A172 (cell line): ENCODE measurements at places on chromosomes 7 and 10. TPM values are rescaled to one million over a fixed set of nuclear protein-coding genes. Genes with fewer than 3 reads are reported as not detected.

Gene TET1
- total RNA-seq: 3.5 and 3.8 TPM in 2 replicates

Gene LBX1
- total RNA-seq: 1.1 and 1.2 TPM in 2 replicates

Gene PLCE1
- total RNA-seq: 0.22 and 0.89 TPM in 2 replicates

Gene SOSTDC1
- total RNA-seq: not detected in 2 replicates

Gene MRLN
- total RNA-seq: not detected in 2 replicates

Gene H2BK1
- total RNA-seq: not detected in 2 replicates

Gene ZP3
- total RNA-seq: 3.9 and 12.1 TPM in 2 replicates

Gene ACHE
- 1.5 and 2.8 TPM in 2 replicates for total RNA-seq

Gene GRID1
- 4.9 and 5.2 TPM in 2 replicates for total RNA-seq

Gene LRRC27
- total RNA-seq: 1.6 and 2.7 TPM in 2 replicates

Gene GPR85
- total RNA-seq: 2.4 and 7.0 TPM in 2 replicates

Gene LIPN
- not detected in 2 replicates for total RNA-seq

Gene CYP3A7
- total RNA-seq: not detected in 2 replicates

Gene GFRA1
- 21.3 and 38.0 TPM in 2 replicates for total RNA-seq

Gene SPAM1
- not detected in 2 replicates for total RNA-seq

Gene SPDYE2B
- total RNA-seq: not detected in 2 replicates

Gene METTL27
- total RNA-seq: 2.3 and 3.1 TPM in 2 replicates

Gene GRM3
- total RNA-seq: not detected in 2 replicates

Gene DYDC2
- 0.12 and 1.2 TPM in 2 replicates for total RNA-seq

Gene CYP2C19
- total RNA-seq: not detected in 2 replicates

Gene NXPH1
- not detected in 2 replicates for total RNA-seq

Gene PFKFB3
- total RNA-seq: 12.2 and 16.5 TPM in 2 replicates

Gene ODAD2
- total RNA-seq: 53.3 and 63.0 TPM in 2 replicates

Gene RASA4
- 10.8 and 15.8 TPM in 2 replicates for total RNA-seq

Gene TRIM50
- total RNA-seq: not detected in 2 replicates

Gene C7orf57
- 0.62 and 1.6 TPM in 2 replicates for total RNA-seq

Gene LRRC72
- not detected in 2 replicates for total RNA-seq

Gene DDC
- total RNA-seq: not detected in 2 replicates

Gene ENKUR
- total RNA-seq: not detected in 2 replicates

Gene FOXP2
- total RNA-seq: 0.12 and 0.14 TPM in 2 replicates

Gene FAM237B
- not detected in 2 replicates for total RNA-seq

Gene IFIT1B
- total RNA-seq: not detected in 2 replicates

Gene TAS2R3
- total RNA-seq: not detected in 2 replicates

Gene PRLHR
- not detected in 2 replicates for total RNA-seq

Gene VAX1
- not detected in 2 replicates for total RNA-seq

Gene SMKR1
- total RNA-seq: 0.84 and 4.6 TPM in 2 replicates

Gene OAT
- total RNA-seq: 133 and 141 TPM in 2 replicates

Gene SCART1
- total RNA-seq: not detected in 2 replicates

Gene ABCC2
- 0.69 and 1.8 TPM in 2 replicates for total RNA-seq

Gene ABLIM1
- total RNA-seq: 1.8 and 2.3 TPM in 2 replicates

Gene CDH23
- total RNA-seq: 0.14 and 0.29 TPM in 2 replicates

Gene RBP3
- not detected in 2 replicates for total RNA-seq

Gene CLDN3
- not detected in 2 replicates for total RNA-seq

Gene EIF5AL1
- total RNA-seq: 0.72 and 0.89 TPM in 2 replicates

Gene OPN1SW
- total RNA-seq: not detected in 2 replicates

Gene TSPAN12
- 0.81 and 1.4 TPM in 2 replicates for total RNA-seq

Gene CYP26C1
- total RNA-seq: 0.02 TPM in 1 of 2 replicates, not detected in the other

Gene NEUROG3
- not detected in 2 replicates for total RNA-seq

Gene FUOM
- 6.6 and 9.6 TPM in 2 replicates for total RNA-seq

Gene NRG3
- total RNA-seq: 0.16 TPM in 1 of 2 replicates, not detected in the other

Gene PALD1
- total RNA-seq: 4.0 and 5.8 TPM in 2 replicates

Gene LMBR1
- total RNA-seq: 47.2 and 60.4 TPM in 2 replicates

Gene GRID2IP
- 0.03 and 0.22 TPM in 2 replicates for total RNA-seq

Gene IGFBP3
- 62.0 and 81.7 TPM in 2 replicates for total RNA-seq

Gene RAB19
- not detected in 2 replicates for total RNA-seq

Gene AKR1C8
- total RNA-seq: not detected in 2 replicates

Gene SPDYE11
- not detected in 2 replicates for total RNA-seq

Gene C10orf67
- 1.0 TPM in 1 of 2 replicates, not detected in the other for total RNA-seq
